ENCODE measurements at places on chromosomes 11 and 22. TPM values are rescaled to one million over a fixed set of nuclear protein-coding genes. Genes with fewer than 3 reads are reported as not detected.

The SH3BP1 gene
- 3.8 TPM for total RNA-seq

The EHBP1L1 gene
- total RNA-seq, result 120 TPM

The PAAF1 gene
- total RNA-seq, result 7.7 TPM

The NAV2 gene
- 6.3 TPM for total RNA-seq

The RGL4 gene
- 0.75 TPM for total RNA-seq

The PRPF19 gene
- total RNA-seq, result 36.2 TPM

The HOATZ gene
- total RNA-seq, result not detected

The RAB3IL1 gene
- total RNA-seq, result 41.6 TPM

The KLHL35 gene
- total RNA-seq, result 0.42 TPM

The PLEKHB1 gene
- total RNA-seq, result 0.75 TPM

The RFPL3 gene
- total RNA-seq, result not detected

The IL17REL gene
- not detected for total RNA-seq

The CACNA1I gene
- under 0.01 TPM for total RNA-seq

The E2F8 gene
- not detected for total RNA-seq

The SLC25A45 gene
- 6.8 TPM for total RNA-seq

The GAL3ST3 gene
- not detected for total RNA-seq

The WBP2NL gene
- 0.33 TPM for total RNA-seq

The ANKK1 gene
- not detected for total RNA-seq

The FOSL1 gene
- 0.17 TPM for total RNA-seq

The SBF1 gene
- 37.6 TPM for total RNA-seq

The FLRT1 gene
- not detected for total RNA-seq

The AMOTL1 gene
- 5.5 TPM for total RNA-seq

The CRYBB2 gene
- 0.08 TPM for total RNA-seq

The EXPH5 gene
- total RNA-seq, result 6.1 TPM

The TMEM135 gene
- total RNA-seq, result 29.4 TPM
